ENCODE measurements at places on chromosomes 11 and 22.

DNA sequence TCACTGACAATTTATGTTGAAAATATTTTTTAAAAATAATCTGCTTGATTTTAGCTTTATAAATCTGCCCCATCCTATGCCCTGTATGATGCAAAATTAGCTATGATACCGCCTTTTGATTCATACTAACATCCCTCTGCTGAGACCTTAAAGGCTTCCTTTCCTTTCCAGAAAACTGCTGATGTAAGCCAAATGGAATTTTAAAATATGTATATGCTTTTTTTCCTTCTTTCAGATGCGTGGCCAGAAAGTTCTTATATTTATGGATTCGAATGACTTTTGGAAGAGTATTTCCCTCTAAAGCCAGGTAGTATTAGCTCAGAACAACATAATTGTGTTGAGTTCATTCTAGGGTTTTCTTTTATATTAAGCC lies 34.5 kb downstream of the SFI1 start:
- DNase-seq, result no peak

- DNase-seq, result no peak
Observed at GRCh38 chr11:68974421-68975194, 6.2 kb downstream of the MRGPRD start.

GRCh38 chr22:38638216-38638615 lies 18.0 kb downstream of the FAM227A start:
- DNase-seq, result no peak

DNA sequence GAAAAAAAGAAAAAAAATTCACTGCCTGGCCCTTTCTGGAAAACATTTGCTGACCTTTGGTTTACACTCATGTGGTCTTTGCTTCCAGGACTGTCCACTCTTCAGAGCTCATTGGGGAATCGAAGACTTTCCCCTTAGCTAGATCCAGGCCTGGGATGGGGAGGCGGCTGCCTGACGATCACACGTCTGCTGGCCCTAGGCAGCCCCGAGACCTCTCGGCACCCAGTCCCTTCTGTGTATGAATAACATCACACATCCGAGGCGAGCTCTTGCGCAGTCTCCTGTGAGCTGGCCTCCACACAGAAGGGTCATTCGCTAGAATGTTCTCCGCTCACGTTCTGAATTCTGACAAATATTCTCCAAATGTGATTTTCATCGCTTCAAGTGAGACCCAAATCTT lies 25.7 kb upstream of the GAL start:
- no peak for DNase-seq

DNA sequence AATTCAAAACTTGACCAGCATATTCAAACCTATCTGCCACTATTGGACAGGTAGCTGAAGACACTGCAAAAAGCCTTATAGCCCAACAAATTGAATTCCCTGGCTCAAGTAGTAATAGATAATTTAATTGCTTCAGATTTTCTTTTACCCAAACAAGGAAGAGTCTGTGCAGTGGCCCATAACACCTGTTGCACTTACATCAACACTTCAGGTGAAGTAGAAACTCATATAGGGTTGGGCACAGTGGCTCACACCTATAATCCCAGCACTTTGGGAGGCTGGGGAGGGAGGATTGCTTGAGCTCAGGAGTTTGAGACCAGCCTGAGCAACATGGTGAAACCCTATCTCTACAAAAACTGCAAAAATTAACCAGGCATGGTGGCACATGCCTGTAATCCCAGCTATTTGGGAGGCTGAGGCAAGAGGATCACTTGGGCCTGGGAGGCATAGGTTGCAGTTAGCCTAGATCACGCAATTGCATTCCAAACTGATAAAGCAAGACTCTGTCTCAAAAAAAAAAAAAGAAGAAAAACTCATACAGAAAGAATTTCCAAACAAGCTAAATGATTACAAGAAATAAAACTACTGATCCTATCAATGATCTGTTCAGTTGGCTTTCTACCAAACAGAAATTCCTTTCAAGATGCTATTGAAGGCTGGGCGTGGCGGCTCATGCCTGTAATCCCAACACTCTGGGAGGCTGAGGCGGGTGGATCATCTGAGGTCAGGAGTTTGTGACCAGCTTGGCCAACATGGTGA lies 9.5 kb downstream of the FOLR3 start:
- DNase-seq, result no peak

DNA sequence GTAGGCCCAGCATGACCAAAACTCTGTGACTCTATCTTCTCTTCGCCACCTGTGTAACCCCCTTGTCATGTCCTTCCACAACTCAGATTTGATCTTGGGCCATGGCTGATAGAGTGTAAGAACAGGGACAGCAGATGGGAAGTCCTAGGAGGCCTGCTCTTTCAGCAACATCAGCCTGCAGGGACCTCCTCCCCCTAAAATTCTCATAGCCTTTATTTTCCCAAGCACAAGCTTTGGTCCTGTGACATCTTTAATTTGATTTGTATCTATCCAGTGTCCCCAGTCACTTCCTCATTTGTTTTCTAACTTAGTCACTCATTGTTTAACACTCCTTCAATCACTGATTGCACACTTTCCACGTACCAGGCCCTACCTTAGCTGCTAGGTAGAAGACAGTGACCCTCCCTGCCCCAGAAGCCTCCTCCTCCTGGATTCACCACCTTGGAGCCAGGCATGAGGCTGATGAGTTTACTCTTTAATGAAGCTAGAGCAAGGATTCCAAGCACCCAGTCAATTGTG lies 5.3 kb downstream of the UBQLN3 start:
- DNase-seq, result no peak

GRCh38 chr11:9875862-9876261 lies 212.0 kb downstream of the SWAP70 start:
- DNase-seq, result no peak

DNA sequence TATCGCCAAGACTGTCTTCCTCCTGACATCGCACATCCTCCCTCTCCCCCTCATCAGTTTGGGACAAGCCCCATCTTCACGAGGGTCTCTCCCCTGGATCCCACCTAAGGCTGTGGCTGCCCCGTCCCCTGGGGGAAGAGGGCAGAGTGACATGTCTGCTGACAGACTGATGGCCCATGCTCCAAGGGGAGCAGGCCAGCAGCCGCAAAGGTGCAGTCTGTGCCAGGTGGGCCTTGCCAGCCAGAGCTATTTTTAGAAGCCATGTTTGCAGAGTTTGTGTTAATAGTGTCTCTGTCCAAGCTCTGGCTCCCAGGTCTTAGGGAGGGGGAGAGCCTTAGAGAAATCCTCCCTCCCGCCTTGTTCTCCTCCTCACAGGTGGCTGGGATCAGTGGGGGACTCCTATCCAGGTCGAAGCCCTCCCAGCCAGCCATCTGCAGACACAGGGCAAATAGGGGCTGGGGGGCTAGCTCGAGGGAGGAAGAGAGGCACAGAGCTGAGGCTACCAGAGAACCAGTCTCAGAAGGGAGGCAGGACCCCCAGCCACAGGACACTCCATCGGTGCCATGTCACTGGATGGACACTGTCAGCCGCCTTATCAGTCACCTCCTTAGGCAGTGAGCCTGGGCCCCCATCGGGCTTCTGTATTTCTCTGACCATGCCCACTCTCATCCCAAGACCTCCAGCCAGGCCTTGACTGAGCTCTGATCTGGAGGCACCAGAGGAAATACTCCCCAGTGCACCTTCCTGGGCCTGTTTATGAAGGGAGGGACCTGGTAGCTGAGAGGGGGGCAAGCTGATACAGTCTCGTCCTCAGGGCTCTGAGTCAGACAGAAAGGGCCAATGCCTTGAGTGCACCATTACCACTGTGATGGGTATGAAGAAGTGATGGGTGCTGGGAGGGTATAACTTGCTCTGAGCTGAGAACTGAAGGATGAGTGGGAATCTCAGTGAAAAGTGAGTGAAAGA lies 49.3 kb downstream of the CHRDL2 start:
- DNase-seq, result peak; percentile 12

- DNase-seq, result no peak
Observed at GRCh38 chr11:97908354-97908753, 1112.4 kb upstream of the CNTN5 start.

- no peak for DNase-seq
Observed at GRCh38 chr22:50527921-50528681, 1.7 kb downstream of the TYMP start.

- DNase-seq, result no peak
Observed at GRCh38 chr22:22133910-22134309, 110.7 kb upstream of the VPREB1 start.

GRCh38 chr22:38418589-38418988 lies 36.4 kb downstream of the KCNJ4 start:
- no peak for DNase-seq

DNA sequence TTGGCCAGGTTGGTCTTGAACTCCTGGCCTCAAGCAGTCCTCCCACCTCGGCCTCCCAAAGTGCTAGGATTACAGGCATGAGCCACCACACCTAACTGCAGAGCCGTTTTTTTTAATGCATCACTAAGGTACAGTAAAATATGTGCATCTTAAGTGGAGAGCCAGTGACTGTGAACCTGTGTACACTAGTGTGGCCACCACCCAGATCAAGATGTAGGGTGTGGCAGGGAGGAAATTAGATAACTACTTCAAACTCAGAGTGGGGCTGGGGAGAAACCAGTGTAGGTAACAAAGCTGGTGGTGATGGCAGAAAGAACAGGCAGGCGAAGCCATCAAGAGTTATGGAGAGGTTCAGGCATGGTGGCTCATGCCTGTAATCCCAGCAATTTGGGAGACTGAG lies 14.4 kb downstream of the SNAP29 start:
- DNase-seq, result no peak

DNA sequence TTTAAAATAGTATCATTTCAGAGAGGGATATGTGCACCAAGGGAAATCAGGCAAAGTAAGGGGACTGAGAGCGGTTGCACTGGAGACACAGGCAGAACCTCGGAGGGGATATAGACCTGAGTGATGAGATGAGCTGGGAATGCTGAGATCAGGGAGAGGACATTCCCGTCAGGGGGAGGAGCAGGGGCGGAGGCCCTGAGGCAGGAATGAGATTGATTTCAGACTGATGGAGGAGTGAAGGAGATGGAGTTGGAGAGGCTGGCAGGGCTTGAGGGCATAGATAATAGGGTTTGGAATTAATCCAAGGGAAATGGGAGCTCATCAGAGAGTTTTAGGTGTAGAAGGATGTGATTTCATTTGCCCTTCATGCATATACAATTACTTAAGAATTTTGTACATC lies 13.2 kb downstream of the CD6 start:
- no peak for DNase-seq

- DNase-seq, result no peak
Observed at GRCh38 chr11:60944490-60945294, 7.3 kb downstream of the SLC15A3 start.

- DNase-seq, result no peak
Observed at GRCh38 chr11:129947474-129947873, 52.1 kb upstream of the NFRKB start.

GRCh38 chr11:115179636-115180035 lies 324.6 kb downstream of the CADM1 start:
- no peak for DNase-seq

DNA sequence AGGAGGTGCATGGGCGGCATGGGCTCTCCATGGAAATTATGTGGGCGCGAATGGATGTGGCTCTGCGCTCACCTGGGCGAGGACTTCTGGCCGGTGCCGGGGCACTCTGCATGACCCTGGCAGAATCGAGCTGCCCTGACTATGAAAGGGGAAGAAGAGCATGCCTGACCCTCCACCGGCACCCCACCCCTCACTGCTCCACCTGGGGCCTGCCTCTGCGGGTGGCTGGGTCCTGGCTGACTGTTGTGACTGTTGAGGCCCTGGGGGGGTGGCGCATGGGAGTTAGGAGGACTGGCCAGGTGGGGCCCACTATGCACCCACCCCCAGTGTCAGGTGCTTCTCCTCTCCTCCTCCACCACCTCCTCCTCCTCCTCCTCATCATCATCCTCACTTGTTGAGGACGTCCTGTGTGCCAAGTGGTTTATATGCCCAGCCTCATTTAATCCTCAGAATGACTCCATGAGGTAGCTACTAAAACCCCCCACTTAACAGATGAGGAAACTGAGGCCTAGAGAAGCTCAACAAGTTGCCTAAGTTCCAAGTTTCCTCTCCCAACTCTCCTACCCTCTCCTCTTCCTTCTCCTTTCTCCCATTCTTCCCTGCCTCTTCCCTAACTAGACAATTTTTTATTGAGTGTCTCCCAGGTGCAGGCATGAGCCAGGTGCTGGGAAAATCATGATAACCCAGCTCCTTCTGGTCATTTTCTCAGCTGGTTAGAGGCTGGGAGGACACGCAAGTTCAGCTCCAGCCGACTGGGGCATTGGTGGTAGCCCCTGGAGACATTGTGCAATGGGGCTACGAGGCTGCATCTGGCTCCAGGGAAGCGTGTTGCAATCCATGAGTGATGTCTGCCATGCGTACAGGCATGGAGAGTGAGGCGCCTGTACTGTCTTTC lies 2.3 kb downstream of the MYEOV start:
- DNase-seq, result no peak

DNA sequence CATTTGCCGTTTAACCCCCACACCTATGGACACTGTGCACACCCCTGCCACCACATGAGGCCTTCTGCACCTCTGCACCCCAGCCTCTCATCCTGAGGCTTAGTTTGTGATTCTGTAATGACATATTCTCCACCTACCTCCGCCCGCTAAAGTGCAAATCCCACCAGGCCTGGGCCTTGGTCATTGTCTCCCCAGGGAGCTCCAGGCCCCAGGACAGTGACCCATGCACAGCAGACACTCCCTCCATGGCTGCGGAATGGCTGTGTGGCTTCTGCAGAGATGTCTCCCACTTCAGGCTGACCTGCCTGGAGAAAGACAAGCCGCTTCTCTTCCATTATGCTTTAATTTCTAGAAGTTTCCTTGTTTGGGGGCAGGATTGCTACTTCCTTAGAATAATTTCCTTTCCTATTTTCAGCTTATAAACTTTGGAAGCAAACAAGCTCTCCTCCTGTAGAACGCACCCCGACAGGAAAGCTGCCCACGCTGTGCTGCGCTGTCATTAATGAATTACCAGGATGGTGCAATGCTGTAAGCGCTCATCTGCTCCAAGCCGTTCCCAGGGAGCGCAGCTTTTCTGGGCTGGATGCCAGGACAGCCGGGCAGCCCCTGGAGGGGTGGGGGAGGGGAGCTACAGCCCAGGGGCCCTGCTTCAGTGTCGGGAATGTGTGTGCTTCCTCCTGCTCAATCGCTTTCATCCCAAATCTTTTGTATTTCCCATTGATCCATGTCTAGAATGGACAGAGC lies 618.0 kb downstream of the BRD1 start:
- peak; percentile 87 for DNase-seq

- DNase-seq, result no peak
Observed at GRCh38 chr22:27518531-27519340, 282.8 kb downstream of the MN1 start.

DNA sequence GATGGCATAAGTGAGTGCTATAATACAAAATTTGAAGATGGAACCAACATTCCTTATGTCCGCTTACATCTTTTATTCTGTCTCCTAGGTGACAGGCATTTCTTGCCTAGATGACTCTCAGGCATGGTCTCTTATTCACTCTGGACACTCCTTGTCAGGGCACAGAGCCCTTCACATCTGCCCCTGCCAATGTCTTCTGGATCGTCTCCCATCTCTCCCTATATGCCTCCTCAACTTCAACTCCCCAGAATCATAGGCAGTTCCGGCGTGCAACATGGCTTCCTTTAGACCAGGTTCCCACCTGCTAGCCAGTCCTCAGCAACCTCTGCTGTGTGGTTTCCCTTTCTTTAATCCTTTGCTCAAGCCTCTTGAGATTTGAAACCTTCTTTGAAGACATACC lies 300.9 kb downstream of the TENM4 start:
- DNase-seq, result no peak

GRCh38 chr11:75195167-75195962 lies 44.5 kb downstream of the SLCO2B1 start:
- DNase-seq, result no peak

- DNase-seq, result no peak
Observed at GRCh38 chr11:73323464-73323863, 15.4 kb downstream of the ARHGEF17 start.

GRCh38 chr11:113778111-113778910 lies 1.3 kb upstream of the CLDN25 start:
- DNase-seq, result peak; percentile 63
